ENCODE measurements at places on chromosomes 16 and 17.

- no peak for DNase-seq
These were observed 15.9 kb upstream of the DUS1L start for GRCh38 chr17:82081546-82081945.

GRCh38 chr17:50931144-50931908 lies 65.2 kb upstream of the TOB1 start:
- no peak for DNase-seq

DNA sequence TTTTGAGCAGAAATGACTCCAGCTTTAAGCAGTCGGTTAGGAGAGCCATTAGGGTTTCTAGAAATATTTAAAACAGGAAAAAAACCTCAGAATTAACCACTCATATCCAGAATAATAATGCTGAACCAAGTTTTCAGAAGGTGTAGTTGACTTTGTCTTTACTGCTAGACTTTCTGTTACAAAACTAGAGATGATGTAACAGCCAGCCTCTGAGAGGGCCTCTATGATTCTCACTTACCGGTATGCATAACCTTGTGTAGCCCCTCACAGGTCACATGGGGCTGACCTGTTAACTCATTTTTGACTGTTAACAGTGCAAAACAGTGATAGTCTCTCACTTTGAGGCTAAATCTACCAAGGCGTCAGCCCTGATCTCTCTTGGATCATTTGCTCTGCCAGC lies 74.3 kb downstream of the TEX14 start:
- no peak for DNase-seq

GRCh38 chr17:5758651-5759050 lies 174.3 kb upstream of the NLRP1 start:
- DNase-seq: peak; percentile 0

- DNase-seq: no peak
These were observed 230.3 kb downstream of the ENGASE start for GRCh38 chr17:79304884-79305283.

- no peak for DNase-seq
These were observed 32.7 kb upstream of the LITAF start for GRCh38 chr16:11619327-11619851.

- peak; percentile 18 for DNase-seq
These were observed 7.6 kb downstream of the SNN start for GRCh38 chr16:11675561-11676511.

GRCh38 chr17:37708008-37708615 lies 36.7 kb downstream of the HNF1B start:
- peak; percentile 60 for DNase-seq

- no peak for DNase-seq
These were observed 6.8 kb downstream of the TK1 start for GRCh38 chr17:78180083-78180482.

DNA sequence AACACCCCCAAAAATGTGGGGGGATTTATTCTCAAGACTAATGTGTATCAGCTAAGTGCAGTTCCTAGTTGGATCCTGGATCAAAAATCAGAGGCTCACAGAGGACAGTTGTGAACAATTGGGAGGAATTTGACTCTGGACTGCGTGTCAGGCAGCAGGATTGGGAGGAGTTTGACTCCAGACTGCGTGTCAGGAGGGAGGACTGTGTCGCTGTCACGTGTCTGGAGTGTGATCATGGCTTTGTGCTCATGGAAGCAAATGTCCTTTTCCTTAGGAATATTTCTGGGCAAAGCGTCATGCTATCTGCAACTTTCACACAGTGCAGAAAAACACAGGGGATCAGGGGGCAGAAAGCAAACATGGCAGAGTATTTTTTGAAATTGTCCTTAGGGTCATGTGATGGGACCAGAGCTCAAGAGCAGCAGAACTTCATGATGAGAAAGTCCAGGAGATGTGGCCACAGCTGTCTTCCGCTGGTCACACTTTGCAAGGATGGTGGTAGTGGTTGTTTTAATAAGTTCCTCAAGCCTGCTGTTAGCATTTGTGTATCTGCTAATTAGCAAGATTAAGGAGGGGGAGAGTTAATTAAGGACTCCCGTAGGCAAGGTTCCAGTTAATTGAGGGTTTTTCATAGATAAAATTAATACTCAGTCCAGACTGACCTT lies 122.0 kb upstream of the CHMP6 start:
- DNase-seq: no peak

DNA sequence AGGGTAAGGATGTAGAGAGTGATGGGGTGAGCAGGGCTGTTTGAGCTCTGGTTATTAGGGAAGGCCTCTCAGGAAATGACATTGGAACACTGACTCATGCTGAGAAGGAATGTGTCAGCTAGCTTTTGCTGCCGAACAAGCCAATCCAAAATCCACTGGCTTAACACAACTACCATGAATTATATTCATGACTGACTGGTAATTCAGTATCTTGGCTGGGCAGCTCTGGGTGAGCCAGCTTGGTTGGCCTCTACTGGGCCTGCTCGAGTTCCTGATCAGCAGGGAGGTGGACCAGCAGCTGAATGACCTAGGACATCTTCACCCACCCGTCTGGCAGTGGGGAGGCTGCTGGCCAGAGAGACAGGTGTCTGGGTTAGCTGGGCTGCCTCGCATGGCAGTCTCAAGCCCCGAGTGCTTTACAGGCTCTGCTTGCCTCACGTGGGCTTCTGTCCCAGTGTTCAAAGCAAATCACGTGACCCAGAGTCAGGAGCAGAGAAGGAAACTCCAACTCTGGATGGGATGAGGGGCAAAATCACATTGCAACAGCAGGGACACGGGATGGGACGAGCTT lies 209.4 kb downstream of the KATNIP start:
- no peak for DNase-seq

GRCh38 chr17:48756830-48757251 lies 28.3 kb upstream of the HOXB13 start:
- DNase-seq: no peak

DNA sequence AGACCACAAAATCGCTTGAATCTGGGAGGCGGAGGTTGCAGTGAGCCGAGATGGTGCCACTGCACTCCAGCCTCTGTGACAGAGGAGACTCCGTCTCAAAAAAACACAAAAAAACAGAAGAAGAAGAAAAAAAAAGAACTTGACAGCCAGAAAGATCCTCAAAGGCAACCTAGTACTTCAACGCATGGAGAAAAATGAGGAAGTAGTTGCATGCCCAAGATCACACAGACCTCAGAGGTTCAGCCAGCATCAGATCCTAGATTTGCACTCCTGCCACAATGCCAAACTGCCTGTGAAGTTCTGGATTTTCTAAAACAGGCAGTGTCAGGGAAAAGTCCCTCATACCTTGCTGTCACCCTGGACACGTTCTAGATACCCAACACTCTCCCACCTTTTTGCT lies 1.5 kb downstream of the ATPAF2 start:
- no peak for DNase-seq

GRCh38 chr17:7137171-7137943 lies 22.7 kb upstream of the ASGR2 start:
- DNase-seq: no peak

DNA sequence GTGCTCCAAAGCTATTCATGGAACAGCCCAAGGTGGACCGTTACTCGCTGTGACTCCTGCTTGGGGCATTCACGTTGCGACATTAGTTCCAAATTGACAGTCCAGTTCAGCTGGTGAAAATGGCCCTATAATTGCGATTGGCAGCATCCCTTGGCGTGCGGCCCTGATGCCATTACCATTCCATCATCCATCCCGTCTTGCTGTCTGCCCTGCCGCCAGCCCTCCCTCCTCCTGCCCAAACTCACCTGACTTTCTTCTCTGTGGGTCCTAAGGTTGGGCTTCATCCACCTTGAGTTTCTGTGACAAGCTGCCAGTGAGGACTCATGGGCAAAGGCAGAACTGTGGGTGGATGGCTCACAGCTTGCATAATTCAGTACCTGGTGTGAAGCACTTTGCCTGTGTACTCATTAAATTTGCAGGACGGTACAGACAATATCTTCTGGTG lies 104.6 kb downstream of the RPTOR start:
- DNase-seq: no peak

GRCh38 chr16:23509782-23510163 lies 521 bp downstream of the GGA2 start:
- DNase-seq: peak; percentile 4

DNA sequence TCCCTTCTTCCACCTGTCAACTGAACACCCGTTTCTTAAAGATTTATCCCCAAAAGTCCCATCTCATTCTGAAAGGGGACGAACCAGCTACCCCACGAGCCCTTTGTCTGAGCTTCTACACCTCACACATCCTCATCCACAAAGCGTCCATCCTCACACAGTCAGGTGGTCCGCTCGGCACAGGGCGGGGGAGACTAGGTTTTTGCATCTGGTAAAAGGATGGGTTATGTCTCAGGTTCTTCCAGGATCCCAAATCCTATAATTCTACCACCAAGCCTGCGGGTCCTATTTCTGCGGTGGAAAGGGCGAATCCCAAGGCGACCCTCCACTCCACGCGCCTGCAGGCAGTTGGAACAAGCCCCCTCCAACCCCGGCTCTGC lies 458 bp downstream of the GFOD2 start:
- DNase-seq: no peak

- DNase-seq: no peak
These were observed 7.4 kb downstream of the GFAP start for GRCh38 chr17:44907729-44908470.

GRCh38 chr16:89113661-89114060 lies 20.0 kb downstream of the ACSF3 start:
- DNase-seq: no peak

DNA sequence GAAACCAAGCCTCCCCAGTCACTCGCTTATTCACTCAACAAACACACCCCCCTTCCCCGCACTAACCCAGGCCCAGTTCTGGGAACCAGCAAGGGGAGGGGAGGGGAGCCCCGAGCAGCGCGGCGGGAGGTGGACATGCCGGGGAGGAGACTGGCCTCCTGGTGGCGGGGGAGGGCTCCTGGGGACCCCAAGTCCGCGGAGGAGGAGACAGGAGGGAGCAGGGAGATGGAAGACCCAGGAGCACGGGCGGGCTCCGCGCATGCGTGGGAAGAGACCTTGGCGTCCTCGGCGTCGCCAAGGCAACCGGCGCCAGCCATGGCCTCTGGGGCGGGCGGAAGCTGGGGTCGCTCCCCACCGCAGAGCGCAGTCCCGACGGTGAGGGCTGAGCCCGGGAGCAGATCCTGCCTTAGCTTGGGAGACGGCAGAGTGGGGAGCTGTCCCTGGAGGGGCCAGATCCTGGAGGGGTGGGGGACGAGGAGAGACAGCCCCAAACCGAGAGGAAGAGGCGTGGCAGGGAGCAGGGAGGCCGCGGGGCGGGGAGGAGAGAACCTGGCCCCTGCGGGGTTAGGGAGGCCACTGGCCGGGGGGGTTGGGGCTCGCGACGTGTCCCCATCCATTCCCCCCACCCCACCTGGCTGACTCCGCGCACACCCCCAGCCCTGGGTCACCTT lies at the start of gene PRR29:
Gene PRR29, plus strand, starts transcription at position 302 of the 671 bp plus-strand sequence. Its CDS starts 14 bp downstream, at position 316.
- peak; percentile 21 for DNase-seq

DNA sequence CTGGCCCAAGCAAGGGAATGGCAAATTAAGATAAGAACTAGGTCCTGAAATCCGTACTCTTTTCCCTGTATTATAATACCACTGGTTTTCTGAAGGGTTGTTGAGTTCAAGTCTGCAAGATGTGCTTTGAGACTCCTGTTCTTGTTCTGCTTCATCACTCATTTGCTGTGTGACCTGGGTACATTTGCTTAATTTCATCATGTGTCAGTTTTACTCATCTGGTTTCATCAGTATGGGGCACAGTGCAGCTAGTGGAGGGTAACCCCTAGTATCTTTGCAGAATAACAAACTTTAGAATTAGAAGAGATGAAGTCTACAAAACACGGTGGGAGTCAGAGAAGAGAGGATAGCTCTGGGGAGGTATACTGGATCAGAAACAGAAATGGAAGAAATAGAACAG lies 21.9 kb upstream of the EFCAB13 start:
- DNase-seq: no peak

- DNase-seq: no peak
These were observed 1084.9 kb upstream of the RBFOX1 start for GRCh38 chr16:6247775-6248174.

GRCh38 chr17:48491527-48492273 lies 39.1 kb downstream of the HOXB1 start:
- DNase-seq: no peak

GRCh38 chr17:46839211-46839610 lies 12.2 kb upstream of the WNT9B start:
- no peak for DNase-seq

- no peak for DNase-seq
These were observed 3.2 kb upstream of the SCRN2 start for GRCh38 chr17:47844227-47844626.

GRCh38 chr16:83929811-83930555 lies 23.1 kb upstream of the OSGIN1 start:
- DNase-seq: no peak

DNA sequence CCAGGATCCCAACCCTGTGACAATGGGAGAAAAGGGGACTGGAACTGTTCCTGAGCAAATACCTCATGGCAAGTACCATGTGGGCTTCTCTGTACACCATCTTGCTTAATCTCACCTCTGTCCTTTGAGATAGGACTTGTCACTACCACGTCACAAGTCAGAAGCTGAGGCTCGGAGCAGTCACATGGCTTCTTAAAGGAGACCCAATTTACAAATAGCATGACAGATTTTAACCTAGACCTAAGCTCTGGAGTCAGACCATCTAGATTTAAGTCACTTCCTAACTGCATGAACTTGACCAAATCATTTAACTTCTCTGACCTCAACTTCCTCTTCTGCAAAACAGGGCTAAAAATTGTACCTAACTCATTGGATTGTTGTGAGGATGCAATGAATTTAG lies 36.0 kb upstream of the CCL1 start:
- no peak for DNase-seq

DNA sequence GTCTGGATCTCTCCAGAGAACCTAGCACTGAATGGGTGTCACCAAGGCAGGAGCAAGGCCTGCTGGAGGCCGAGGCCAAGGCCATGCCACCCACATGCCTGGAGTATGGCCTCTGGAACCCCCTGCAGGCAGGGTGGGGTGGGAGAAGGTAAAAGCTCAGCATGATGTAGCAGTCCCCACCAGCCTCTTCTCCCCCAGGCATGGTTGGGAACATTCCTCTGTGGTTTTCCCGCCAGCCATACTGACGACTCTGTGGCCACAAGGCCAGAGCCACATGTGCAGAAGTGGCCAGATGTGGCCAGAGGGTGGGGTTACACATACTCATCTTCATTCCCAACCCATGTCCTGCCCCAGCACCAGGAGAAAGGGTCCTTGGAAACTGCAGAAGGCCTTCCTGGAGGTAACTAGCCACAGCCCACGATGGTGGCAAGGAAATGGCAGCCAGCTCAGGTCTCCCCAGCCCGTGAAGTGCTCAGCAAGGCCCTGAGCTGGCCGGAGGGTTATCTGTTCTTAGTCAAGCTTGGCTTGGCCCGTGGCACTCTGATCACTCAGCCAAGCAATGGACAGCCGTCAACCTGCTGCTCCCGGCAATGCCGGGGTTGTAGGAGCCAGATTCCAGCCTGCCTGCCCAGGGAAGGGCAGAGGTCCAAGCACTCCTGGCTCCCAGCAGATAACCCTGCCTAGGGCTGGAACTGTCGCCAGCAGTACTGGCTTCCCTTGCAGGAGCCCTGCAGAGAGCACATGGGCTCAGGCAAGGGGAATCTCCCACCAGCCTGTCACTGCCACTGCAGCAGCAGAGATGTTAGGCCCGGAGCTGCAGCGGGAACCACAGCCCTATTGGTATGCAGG lies 26.1 kb downstream of the HDAC5 start:
- DNase-seq: no peak

All from kidney glomerular epithelial cell (primary cell).